ENCODE measurements at places on chromosomes 11 and 22.
A peak's percentile ranks its signal among the peaks of the same experiment; 100 is the strongest.

GRCh38 chr11:65498042-65498726 lies 661 bp upstream of the MALAT1 start:
- peaks cover 33% of the 10 kb centered on the region for H3K36me3 ChIP-seq
- DNase-seq, result no peak
- H3K27me3 ChIP-seq, result no peaks in the 10 kb centered on the region
- H3K4me1 ChIP-seq, result peaks cover 55% of the 10 kb centered on the region
- H3K4me3 ChIP-seq, result peak overlapping the region; percentile 100

DNA sequence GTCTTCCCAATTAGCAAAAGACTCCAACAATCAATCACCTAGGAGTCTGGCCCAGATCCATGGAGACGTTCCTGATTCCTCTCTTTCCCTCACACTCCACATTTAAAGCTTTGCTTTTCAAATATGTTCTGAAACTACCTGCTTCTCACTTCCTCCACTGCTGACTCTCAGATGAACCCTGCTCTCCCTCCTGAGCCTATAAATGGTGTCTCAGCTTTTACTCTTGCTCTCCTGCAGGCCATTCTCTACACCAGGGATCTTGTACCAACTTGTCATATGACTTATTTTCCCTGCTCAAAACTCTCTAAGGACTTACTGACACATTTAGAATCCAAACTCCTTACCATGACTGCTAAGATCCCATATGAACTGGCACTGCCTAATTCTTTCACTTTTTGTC lies 138.4 kb upstream of the DDI1 start:
- peaks cover 23% of the 10 kb centered on the region for H3K4me1 ChIP-seq
- no peak overlapping the region for H3K4me3 ChIP-seq
- H3K27ac ChIP-seq, result no peak overlapping the region
- DNase-seq, result no peak
- H3K27me3 ChIP-seq, result no peaks in the 10 kb centered on the region

GRCh38 chr22:42553475-42554361 lies at the start of gene SERHL2:
Gene SERHL2, plus strand, starts transcription at chr22:42553956. Its CDS starts 65 bp downstream, at chr22:42554021.
- H3K27me3 ChIP-seq, result peaks cover 3% of the 10 kb centered on the region
- H3K4me3 ChIP-seq, result peak within 1 kb of the TSS; percentile 44
- no peaks in the 10 kb centered on the region for H3K36me3 ChIP-seq
- no peaks in the 10 kb centered on the region for H3K4me1 ChIP-seq
- DNase-seq, result peak; percentile 74

- H3K4me3 ChIP-seq, result no peak overlapping the region
- no peaks in the 10 kb centered on the region for H3K27me3 ChIP-seq
- no peaks in the 10 kb centered on the region for H3K4me1 ChIP-seq
- no peaks in the 10 kb centered on the region for H3K36me3 ChIP-seq
These were observed 309.8 kb downstream of the CASP12 start for GRCh38 chr11:104588446-104588845.

DNA sequence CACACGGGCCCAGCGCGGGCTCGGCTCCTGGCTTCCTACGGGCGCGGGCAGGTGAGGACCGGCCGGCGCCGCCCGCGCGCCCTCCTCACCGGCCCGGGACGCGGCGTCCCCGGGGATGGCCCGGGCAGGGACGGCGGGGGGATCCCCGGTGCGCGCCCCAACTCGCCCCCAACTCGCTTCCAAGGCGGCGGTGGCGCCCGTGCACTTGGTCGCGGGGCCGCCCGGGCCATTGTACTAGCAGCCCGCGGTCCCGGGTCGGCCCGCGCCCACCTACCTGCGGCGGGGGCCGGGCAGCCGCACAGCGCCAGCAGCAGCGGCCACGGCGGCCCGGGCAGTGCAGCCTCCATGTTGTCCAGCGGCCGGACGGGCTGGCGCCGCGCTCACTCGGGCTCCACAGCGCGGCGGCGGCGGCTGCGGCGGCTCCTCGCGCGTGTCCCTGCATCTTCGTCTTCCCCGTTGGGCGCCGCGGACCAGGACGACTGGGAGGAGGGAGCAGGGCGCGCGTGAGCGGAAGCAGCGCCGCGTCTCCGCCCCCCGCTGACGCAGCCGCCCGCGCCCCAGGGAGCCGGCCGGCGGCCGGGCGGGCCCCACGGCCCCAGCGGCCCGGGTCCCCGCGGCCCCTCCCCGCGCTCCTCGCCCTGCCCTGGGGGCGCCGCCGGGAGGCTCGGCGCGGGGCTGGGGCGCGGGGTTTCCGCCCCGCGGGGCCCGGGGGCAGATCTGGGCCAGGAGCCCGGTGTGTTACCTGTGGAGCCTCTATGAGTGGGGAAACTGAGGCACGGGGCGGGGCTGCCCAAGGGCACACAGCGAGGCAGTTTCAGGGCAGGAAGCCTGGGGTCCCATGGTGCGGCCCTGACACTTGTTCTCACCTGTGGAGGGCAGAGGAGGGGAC lies 159.3 kb upstream of the GRK3 start:
- peak overlapping the region; percentile 74 for H3K4me3 ChIP-seq
- peak overlapping the region; percentile 77 for H3K27ac ChIP-seq
- no peaks in the 10 kb centered on the region for H3K36me3 ChIP-seq
- no peaks in the 10 kb centered on the region for H3K27me3 ChIP-seq
- peak; percentile 72 for DNase-seq

- peak; percentile 84 for DNase-seq
- H3K4me1 ChIP-seq, result no peaks in the 10 kb centered on the region
- no peaks in the 10 kb centered on the region for H3K27me3 ChIP-seq
These were observed 19.2 kb upstream of the PLET1 start for GRCh38 chr11:112279901-112280267.

DNA sequence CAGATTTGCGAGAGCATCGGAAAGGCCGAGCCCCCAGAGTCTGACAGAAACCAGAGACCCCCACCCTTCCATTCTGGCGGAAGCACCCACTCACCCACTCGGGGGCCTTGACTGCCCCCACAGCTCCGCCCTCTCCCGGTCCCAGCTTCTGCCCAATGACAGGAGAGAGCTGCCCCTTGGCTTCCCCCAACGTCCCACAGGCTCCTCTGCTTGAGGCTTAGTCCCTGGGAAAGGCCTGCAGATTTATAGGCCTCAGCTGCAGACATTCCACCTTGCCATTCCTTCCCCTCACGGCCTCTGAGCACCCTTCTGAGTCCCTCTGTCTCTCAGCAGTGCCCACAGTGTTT lies 125.0 kb upstream of the NCAM1 start:
- no peaks in the 10 kb centered on the region for H3K36me3 ChIP-seq
- no peak overlapping the region for H3K4me3 ChIP-seq
- H3K4me1 ChIP-seq, result no peaks in the 10 kb centered on the region
- H3K27me3 ChIP-seq, result no peaks in the 10 kb centered on the region

- H3K27me3 ChIP-seq, result peaks cover 48% of the 10 kb centered on the region
- peak; percentile 45 for DNase-seq
- peak overlapping the region; percentile 48 for H3K4me3 ChIP-seq
These were observed 2.3 kb upstream of the IL17REL start for GRCh38 chr22:50014655-50015401.

- no peak for DNase-seq
- no peak overlapping the region for H3K4me3 ChIP-seq
- H3K36me3 ChIP-seq, result peaks cover 16% of the 10 kb centered on the region
- peaks cover 5% of the 10 kb centered on the region for H3K4me1 ChIP-seq
These were observed 45.9 kb downstream of the MN1 start for GRCh38 chr22:27755521-27756211.

DNA sequence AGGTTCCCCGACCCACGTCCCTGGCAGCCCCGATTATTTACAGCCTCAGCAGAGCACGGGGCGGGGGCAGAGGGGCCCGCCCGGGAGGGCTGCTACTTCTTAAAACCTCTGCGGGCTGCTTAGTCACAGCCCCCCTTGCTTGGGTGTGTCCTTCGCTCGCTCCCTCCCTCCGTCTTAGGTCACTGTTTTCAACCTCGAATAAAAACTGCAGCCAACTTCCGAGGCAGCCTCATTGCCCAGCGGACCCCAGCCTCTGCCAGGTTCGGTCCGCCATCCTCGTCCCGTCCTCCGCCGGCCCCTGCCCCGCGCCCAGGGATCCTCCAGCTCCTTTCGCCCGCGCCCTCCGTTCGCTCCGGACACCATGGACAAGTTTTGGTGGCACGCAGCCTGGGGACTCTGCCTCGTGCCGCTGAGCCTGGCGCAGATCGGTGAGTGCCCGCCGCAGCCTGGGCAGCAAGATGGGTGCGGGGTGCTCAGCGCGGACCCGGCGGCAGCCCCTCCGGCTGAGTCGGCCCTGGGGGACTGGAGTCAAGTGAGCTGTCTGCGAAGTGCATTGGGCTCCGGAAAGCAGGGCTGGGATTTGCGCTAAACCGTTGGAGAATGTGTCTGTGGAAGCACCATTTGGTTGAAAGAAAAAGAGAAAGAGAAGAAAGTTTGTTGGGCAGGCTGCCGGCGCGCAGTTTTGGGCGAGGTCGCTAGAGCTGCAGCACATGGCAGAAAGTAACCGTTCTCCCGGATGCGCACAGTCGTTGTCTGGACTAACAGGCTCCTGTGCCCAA lies at the start of gene CD44:
Gene CD44 (plus strand): TSS at position 229 of the 779 bp plus-strand sequence. CDS start 133 bp downstream, at position 362.
- H3K27ac ChIP-seq, result peak within 1 kb of the TSS; percentile 87
- no peaks in the 10 kb centered on the region for H3K36me3 ChIP-seq
- no peaks in the 10 kb centered on the region for H3K27me3 ChIP-seq
- H3K4me3 ChIP-seq, result peak within 1 kb of the TSS; percentile 95
- H3K4me1 ChIP-seq, result peaks cover 56% of the 10 kb centered on the region
- DNase-seq, result peak; percentile 88

Data from common myeloid progenitor, CD34-positive (primary cell).